ENCODE measurements at places on chromosomes 16 and 17.

GRCh38 chr16:66036793-66037715, 329.4 kb upstream of the CDH5 start:
- no peak for DNase-seq

DNA sequence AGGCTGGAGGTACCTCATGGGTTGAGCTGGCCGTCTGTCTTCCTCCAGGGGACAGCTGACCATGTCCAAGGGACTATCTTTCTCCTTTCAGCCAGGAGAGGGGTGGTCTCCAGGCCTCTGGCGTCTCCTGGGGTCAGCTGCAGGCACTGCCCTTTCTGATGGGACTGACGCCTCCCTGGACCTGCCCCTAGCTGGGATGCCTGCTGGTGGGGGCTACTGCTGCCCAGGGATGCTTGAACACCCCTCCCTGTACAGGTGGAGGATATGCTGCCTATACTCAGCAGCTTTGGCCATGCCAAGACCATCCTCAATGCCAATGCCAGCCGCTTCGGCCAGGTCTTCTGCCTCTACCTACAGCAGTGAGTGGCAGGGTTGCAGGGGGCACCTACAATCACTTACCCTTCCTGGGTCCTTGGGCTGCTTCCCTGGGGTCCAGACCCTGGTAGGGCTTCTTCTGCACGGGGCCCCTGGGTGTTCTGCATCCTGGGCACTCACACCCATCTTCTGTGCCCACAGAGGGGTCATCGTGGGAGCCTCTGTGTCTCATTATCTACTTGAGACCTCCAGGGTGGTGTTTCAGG, 4.2 kb downstream of the MYO15B start:
- DNase-seq, result no peak

GRCh38 chr17:76356803-76357456, 3.2 kb upstream of the PRPSAP1 start:
- no peak for DNase-seq

DNA sequence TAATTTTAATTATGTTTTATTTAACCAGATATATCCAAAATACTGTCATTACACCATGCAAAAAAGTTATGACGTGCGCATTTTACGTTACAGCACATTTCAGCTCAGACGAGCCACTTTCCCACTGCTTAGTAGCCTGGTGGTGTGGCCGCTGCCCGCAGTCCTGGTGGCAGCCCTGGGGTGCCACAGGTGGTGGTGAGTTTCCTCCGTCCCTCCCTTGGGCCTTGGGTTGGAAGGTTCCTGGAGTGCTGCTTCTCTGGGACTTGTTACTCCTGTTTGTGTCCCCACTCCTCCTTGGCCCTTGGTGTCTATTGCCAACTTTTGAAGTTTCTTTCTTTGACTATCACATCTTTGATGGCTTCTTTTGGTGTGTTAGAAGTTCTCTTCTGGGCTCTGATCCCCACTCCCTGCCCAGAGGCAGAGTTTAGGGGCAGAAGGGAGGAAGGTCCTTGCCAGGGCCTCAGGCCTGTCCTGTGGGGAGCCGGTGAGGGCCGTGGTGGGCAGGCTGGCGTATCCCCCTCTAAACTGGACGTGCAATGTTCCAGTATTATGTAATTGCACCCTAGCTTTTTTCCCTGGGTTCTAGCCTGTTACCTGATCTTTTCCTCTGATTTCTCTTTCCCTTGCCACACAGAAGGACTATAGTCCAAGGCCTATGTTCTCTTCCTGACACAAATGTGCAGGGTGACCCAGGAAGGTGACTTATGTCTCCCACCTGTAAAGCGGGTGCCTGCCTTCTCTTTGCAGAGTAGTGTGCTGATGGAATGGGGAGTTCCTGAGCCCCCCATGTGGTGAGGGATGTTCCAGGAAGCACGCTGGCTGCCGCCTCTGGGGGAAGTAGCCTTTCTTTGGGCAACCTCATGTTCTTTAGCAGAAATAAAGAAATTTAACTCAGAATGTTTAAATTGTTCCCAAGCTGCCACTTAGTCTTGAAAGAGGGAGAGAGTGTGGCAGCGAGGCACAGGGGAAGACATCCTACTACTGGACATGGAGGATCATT, 8.4 kb downstream of the MPRIP start:
- DNase-seq, result no peak

GRCh38 chr17:50920041-50920410, 53.9 kb upstream of the TOB1 start:
- DNase-seq, result no peak

DNA sequence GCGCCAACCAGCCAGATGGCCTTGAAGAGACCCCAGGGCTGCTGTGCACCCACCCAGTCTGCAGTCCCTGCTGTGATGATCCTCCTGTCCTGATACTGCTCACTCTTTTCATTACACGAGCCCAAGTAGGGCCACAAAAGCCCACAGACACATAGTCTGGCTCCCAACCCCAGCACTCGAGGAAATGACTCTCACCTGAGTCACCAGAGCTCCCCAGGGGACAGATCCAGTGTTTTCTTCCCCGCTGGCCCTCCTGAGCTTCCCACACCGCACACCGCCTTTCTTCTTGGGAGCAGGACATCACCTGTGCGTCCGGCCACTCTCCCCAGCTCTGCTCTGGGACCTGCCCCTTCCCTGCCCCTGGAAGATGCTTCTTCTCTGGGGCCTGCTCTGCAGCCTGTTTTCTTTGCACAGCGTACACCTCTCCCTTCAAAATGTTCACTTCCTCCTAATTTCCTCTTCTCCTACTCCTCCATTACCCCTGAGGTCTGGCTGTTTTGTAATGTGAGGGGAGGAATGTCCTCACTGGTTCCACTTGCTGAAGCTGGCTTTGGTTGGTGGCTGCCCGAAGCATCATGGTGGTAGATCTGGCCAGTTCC, 2.0 kb upstream of the SCN4A start:
- DNase-seq, result no peak

GRCh38 chr17:76411247-76411646, 26.8 kb downstream of the SPHK1 start:
- no peak for DNase-seq

DNA sequence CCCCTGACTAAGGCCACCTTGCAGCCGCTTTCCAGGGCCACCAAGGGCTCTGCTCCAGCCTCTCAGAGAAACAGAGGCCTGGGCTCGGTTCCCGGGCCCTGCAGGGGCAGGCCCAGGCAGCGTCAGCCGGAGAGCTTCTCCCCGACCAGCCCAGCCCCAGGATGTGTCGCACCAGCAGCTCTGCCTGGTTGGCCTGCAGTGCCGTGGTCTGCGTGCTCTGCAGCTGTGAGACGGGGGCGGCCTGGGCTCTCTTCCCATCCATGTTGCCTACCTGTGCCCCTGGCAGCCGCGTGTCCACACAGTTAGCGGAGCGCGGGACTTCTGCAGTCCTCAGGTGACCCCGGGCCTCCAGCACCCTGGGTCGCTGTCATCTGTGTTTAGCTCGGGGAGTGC, 4.8 kb downstream of the IGFALS start:
- DNase-seq, result no peak

DNA sequence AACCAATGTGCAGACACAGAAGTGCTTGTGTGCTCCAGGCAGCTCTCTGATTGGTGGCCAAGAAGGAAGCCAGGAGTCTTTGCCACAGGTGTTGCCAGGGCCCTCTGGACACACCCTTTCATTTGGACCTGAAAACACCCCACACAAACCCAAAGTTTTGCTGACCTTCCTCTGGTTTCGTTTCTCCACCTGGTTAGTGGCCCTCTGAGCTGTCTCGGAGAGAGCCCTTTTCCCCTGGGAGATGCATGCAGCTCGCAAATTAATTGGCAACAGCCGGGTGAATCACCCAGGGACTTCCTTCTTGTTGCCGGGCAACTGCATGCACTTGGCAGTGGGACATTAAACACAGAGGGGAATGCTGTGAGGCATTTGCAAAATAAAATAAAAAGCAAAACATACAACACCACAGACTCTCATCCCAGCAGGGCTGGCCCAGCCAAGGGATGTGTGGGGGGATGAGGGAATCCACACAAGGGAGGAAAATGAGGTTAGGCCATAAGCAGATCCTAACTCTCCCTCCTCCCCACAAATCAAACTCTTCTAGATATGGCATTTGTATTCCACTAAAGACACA, 286.6 kb downstream of the SOX9 start:
- no peak for DNase-seq

DNA sequence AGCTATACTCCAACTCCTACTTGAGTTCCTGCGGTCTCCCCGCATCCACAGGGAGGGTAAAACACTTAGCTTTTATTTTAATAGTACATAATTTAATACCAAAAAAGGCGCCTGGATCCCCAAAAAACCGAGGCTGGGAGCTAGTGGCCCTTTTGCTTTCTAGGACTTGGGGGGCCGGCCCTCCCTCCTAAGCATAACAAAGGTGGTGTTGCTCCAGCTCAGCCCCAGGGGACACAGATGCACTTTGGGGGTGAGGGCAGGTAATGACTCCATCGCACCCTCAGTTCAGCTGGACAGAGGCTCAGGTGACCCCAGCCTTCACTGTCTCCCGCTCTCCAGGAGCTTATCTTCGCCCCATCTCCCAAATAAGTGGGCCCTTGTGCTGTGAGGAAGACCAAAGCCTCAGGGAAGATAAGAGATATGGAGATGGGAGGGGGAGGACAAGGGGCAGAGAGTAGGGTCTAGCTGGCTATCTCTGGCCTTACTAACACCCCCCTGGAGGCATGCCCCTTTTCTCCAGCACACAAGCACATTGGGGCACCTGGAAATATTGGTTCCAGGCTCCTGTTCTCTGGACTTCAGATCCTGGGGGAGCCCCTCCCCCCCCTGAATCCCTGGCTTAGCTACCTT, 2.8 kb upstream of the NHERF1 start:
- DNase-seq, result no peak

- no peak for DNase-seq
Measured at GRCh38 chr17:50722746-50723145, 3.3 kb downstream of the LUC7L3 start.

DNA sequence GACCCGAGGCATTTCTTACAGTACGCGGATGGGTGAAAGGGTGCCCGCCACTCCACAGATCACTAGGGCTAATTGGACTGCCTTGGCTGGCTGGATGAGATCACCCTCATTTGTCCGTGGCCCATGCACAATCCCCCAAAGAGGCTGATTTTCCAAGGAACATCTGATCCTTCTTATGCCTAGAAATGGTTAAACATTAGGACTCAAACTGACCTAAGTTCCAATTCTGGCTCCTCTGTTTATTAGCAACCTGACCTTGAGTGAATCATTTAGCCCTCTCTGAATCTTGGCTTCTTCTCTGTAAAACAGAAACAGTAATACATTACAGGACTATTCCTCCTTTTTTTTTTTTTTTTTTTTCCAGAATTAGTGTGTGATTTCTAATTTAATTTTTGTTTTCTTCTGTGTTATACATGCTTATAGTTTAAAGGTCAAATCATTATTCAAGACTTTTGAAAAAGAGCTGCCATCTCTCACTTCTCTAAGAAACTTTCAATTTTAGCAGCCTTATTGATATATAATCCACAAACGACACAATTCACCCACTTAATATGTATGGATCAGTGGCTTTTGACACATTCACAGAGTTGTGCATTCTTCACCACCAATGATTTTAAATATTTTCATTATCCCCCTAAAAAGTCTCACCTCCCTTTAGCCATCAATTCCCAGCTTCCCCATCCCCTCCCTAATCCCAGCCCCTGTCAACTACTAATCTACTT, 45.4 kb upstream of the TMEM132E start:
- DNase-seq, result no peak

- DNase-seq, result no peak
Measured at GRCh38 chr17:1035546-1036170, 38.7 kb downstream of the TIMM22 start.

GRCh38 chr16:9425236-9425635, 333.8 kb downstream of the HAPSTR1 start:
- no peak for DNase-seq

DNA sequence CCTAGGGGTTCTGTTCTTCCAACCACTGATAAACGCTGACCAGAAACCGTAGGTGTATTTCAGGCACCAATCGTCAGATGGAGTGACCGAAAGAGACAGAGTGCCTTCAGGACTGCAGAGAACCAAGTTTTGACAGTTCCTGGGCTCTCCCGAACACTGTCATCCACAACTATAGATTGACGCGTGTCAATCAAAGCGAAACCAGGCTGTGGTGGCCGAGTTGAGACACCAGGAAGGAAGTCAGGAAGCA, 11.9 kb upstream of the AURKB start:
- DNase-seq, result no peak

DNA sequence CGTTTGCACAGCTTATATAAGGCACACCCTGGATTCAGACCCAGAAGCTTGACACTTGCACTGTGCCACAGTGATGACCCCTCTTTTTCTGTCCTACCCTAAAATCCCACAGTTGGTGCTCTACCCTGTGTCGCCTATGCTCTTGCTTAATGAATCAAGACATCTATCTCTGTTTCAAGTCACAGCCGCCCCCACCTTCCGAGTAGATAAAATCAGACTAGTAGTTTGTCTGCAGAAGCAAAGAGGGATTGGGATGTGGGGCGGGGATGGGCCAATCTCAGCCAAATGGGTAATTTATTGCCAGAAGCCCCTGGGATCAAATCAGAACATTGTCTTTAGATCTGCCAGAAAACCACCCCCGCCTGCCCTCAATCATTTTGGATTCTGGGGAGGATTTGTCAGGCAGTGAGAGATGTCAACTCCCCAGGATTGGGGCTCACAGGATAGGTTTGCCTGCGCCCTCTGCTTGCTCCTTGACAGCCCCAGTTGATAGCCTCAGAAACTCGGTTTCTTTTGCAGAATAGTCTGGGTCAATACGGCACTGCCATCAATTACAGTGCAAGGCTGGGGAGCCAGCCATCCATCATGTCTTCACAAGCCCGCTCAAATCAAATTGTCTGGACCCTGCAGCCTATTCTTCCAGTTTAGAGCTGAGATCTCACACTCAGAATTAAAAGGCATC, 520.8 kb downstream of the GRIN2A start:
- no peak for DNase-seq

DNA sequence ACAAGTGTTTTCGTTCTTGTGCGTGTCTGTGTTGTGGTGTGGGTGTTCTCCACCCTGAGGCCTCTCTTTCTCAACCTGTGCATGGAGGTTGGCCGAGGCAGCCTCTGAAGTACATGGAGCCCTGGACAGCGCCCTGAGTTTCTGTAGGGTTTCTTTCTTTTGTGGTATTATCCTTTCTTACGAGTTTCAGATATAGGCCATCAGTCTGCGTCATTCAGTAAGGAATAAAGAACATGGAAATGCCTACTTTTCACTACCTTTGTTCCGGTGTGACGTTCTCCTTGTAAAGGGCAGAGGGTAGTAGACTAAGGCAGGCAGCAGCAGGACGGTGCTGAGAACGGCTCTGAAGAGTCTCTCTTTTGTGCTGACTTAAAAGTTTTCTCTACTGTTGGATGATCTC, 18.6 kb downstream of the RAB11FIP3 start:
- DNase-seq, result no peak

GRCh38 chr16:56372013-56372634, 53.2 kb downstream of the AMFR start:
- no peak for DNase-seq
